ENCODE measurements at places on chromosomes 16 and 17. TPM values are rescaled to one million over a fixed set of nuclear protein-coding genes. Genes with fewer than 3 reads are reported as not detected.
A peak's percentile ranks its signal among the peaks of the same experiment; 100 is the strongest.

MYH2 gene
- total RNA-seq, result not detected

P2RX5 gene
- not detected for total RNA-seq

LRRC37A gene
- not detected for total RNA-seq

TBC1D3 gene
- total RNA-seq, result not detected

DNA sequence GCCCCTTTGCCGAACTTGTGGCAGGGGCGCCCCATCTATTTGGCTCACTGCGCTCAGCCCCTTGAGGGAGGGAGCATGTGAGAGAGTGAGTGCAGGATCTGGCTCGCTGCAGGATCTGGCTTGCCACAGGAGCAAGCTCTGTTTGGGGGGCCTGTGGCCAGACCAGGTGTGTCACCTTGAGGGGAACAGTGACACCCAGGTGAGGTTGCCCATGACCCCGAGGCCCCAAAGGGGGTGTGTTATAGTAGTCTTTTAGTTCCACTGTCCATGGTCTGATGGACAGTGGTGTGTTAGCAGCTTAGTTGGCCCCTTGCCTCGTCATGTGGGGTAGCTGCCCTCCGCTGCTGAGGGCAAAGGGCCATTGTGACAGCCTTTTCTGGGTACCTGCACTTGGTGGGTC, 41.6 kb downstream of the CCDC42 start:
- H3K27me3 ChIP-seq, result no peaks in the 10 kb centered on the region
- no peak overlapping the region for H3K4me3 ChIP-seq
- H3K27ac ChIP-seq, result no peak overlapping the region
- peak; percentile 35 for DNase-seq

- DNase-seq, result no peak
- H3K4me1 ChIP-seq, result peaks cover 12% of the 10 kb centered on the region
- peak overlapping the region; percentile 69 for H3K27ac ChIP-seq
- no peak overlapping the region for H3K4me3 ChIP-seq
- peaks cover 72% of the 10 kb centered on the region for H3K36me3 ChIP-seq
Measured at GRCh38 chr17:8504460-8505207, 69.0 kb downstream of the NDEL1 start.

GRCh38 chr17:57927048-57927723, 28.0 kb downstream of the CUEDC1 start:
- no peaks in the 10 kb centered on the region for H3K36me3 ChIP-seq
- no peak overlapping the region for H3K27ac ChIP-seq
- no peak overlapping the region for H3K4me3 ChIP-seq

DNA sequence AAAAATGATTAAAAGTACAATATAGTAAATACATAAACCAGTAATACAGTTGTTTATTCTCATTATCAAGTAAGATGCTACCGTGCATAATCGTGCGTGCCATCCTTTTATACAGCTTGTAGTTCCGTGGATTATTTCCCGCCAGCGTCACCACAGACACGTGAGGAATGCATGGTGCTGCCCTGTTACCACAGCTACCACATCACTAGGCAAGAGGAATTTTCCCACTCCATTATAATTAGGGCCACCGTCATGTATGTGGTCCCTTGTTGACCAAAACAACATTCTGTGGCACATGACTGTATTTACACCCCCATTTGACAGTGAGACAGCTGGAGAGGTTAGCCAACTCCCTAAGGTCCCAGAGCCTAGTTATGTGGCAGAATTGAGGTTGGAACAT, 30.5 kb upstream of the LGALS9 start:
- no peak overlapping the region for H3K27ac ChIP-seq
- no peaks in the 10 kb centered on the region for H3K4me1 ChIP-seq
- no peaks in the 10 kb centered on the region for H3K27me3 ChIP-seq
- no peak overlapping the region for H3K4me3 ChIP-seq

DNA sequence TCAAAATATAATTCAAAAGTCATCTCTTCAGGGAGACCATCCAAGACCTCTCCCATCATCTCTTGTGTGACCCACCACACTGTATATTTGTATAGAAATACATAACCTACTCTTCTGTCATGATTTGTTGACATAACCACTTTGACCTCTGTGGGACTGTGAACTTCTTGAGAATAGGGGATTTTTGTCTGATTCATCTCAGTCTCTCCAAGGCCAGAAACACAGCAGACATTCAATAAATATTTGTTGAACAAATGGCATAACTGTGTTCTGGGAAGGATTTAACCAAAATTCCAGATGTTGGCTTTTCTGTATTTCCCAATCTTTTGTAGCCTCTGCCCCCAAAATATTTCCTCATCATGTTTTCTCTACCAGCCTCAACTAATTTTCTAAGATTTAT, 169.7 kb downstream of the CDH11 start:
- H3K36me3 ChIP-seq, result peaks cover 4% of the 10 kb centered on the region
- no peak overlapping the region for H3K4me3 ChIP-seq
- no peaks in the 10 kb centered on the region for H3K27me3 ChIP-seq
- peak overlapping the region; percentile 26 for H3K27ac ChIP-seq

GRCh38 chr16:27781195-27781524, 231.2 kb downstream of the KATNIP start:
- H3K27me3 ChIP-seq, result no peaks in the 10 kb centered on the region
- no peak overlapping the region for H3K4me3 ChIP-seq
- H3K4me1 ChIP-seq, result peaks cover 16% of the 10 kb centered on the region
- no peak for DNase-seq

GRCh38 chr16:24609740-24610415, 70.5 kb downstream of the RBBP6 start:
- no peak for DNase-seq
- H3K27me3 ChIP-seq, result no peaks in the 10 kb centered on the region
- no peaks in the 10 kb centered on the region for H3K36me3 ChIP-seq
- no peaks in the 10 kb centered on the region for H3K4me1 ChIP-seq
- H3K27ac ChIP-seq, result no peak overlapping the region

DNA sequence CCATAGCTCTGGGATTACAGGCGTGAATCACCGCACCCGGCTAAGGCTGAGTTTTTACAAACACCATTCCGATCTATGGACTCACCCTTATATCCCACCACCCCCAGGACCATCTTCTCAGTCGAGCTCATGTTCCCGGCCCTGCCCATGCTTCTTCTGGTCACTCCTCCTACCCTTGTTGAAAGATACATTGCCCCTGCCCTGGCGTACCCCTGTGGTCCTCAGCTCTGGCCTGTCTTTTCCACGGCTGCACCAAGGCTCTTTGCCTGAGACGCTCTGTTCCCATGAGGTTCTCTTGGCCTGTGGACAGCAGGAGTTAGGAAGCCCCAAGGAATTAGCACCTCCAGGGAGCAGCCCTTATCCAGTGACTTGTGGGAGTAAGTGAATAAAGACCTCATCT, 379.4 kb upstream of the TNRC6C start:
- H3K4me1 ChIP-seq, result peaks cover 2% of the 10 kb centered on the region
- H3K27me3 ChIP-seq, result no peaks in the 10 kb centered on the region
- no peaks in the 10 kb centered on the region for H3K36me3 ChIP-seq
- H3K4me3 ChIP-seq, result no peak overlapping the region
- DNase-seq, result peak; percentile 53
- no peak overlapping the region for H3K27ac ChIP-seq

DNA sequence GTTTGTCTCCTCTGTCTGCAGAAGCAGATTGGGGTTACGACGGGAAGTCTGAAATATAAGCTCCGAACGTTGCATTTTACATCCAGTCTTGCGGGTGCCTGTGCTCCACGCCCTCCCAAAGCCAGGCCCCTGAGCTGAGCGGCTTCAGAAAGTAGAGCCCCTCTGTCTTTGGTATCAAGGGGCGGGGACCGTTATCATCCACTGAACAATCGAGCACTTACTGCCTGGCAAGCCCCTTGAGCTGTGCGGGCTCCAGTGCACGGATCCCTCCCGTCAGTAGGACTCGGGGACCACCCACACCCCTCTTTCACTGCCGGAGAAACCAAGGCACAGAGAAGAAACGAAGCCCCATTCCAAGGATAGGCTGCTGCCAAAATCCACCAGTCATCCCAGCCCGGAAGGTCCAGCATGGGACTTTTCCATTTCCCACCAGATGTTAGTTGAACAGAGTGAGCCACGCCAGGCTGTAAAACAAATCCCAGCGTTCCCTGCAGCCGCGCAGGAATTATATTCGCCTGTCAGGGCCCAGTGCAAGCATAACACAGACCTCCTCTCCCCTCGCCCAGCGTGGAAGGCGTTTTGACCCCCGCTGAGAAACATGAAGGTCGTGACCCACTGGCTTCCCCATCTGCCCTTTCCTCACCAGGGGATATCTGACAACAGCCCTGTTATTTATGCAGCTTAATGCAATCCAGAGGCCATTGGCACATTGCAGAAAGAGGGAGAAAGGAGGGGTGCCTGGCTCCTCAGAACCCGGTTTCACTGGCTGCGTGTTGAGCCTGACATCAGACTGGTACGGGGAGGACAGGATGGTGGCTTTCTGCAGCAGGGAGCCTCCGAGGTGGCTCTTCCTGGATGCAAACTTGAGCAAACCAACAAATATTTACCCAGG, 212.2 kb upstream of the FOXF1 start:
- H3K36me3 ChIP-seq, result no peaks in the 10 kb centered on the region
- no peak for DNase-seq
- no peak overlapping the region for H3K4me3 ChIP-seq
- H3K4me1 ChIP-seq, result no peaks in the 10 kb centered on the region
